Stimulated activated CD4-positive, alpha-beta T cell treated with anti-CD3 and anti-CD28 coated beads, Interleukin-12 subunit alpha, Interleukin-12 subunit beta, amount 100 ng/mL, for 48 hours (primary cell): ENCODE measurements at places on chromosomes 6 and 20.

- DNase-seq = no peak
Observed at GRCh38 chr6:144176043-144176442, 25.7 kb downstream of the STX11 start.

DNA sequence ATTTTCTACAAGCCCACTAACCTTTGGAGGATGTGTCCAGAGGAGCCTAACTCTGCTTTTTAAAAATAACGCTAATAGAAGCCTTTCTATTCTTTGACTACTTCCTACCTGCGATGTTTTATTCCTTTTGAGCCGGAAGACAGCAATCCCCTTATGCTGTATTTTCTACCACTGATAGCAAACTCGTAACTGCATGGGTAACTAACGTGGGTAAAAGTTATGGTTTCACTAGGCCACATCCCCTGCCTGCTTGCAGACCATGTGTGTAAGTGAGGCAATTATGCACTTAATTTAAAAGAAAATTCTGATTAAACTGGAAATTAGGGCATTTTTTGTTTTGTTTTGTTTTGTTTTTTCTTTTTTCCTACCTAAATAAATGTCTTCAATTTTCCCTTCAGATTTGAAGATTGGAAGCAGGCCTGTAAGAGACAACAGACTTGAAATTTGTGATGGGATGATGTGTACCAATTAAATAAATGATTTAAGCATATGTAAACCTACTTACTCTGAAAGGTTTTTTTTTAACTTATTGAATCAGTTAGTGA, 931 bp downstream of the UFL1 start:
- DNase-seq = no peak

DNA sequence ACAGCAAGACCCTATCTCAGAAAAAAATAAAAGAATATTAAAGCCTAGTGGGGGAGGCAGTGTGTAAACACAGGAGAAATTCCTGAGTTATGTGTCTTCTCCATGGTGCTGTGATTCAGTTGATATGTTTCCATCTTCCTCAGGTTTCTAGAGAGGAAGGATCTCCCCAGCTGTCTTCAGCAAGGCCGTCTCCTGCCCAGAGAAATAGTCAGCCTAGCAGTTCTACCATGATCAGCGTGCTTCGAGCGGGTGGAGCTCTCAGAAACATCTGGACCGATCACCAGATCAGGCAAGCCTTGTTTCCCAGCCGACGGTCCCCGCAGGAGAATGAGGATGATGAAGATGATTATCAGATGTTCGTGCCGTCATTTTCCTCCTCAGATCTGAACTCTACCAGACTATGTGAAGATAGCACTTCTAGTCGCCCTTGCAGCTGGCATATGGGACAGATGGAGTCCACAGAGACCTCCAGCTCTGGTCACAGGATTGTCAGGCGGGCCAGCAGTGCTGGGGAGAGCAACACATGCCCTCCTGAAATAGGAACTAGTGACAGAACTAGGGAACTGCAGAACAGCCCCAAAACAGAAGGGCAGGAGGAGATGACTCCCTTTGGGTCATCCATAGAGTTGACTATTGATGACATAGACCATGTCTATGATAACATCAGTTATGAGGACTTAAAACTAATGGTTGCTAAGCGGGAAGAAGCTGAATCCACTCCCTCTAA, 34.9 kb upstream of the MTHFD1L start:
- no peak for DNase-seq

- no peak for DNase-seq
Observed at GRCh38 chr6:115001731-115002350, 659.0 kb upstream of the HS3ST5 start.

- no peak for DNase-seq
Observed at GRCh38 chr20:35235881-35236280, 9.4 kb downstream of the MMP24 start.

GRCh38 chr20:49656304-49656703, 57.4 kb downstream of the B4GALT5 start:
- DNase-seq = no peak

DNA sequence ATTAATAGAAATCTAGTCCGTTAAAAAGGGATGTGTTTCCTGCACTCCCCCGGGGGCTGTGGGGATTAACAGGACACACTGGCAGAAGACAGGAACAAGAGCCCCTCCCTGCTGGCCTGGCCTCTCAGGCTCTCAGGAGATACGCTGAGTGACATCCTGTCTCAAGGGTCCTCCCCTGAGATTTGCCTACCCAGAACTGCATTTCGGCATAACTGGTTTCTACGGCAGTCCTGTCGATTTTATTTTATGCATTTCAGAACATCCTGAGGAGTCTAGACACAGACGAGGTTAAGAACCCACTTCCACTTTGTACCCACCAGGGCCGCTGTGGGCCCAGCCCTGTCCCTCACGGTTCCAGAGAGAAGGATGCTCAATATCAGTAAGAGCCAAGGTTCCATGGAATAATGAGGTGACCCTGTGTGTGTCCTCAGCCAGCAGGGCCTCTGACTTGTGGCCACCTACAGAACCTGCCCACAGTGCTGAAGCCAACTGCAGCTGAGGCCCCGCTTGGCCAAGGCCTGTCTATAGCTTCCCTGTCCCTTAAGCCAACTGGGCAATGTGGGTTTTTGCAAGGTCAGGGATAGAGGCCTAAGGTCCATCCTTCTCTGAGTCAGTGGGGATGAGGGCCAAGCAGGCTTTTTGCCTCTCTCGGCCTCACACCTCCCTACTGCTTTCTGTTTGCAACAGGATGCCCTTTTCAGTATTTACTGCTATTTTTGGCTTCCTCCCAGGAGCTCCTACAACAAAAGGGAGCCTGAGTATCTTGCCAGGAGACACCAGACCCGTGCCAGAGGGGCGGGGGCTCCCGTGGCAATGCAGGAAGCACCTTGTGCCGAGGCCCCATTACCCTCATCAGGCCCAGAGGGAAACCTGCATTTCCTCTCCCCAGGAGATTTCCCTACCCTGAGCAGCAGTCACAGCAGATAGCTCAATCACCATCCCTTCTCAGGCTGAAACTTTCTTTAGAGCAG, 14.7 kb downstream of the UQCC2 start:
- no peak for DNase-seq

DNA sequence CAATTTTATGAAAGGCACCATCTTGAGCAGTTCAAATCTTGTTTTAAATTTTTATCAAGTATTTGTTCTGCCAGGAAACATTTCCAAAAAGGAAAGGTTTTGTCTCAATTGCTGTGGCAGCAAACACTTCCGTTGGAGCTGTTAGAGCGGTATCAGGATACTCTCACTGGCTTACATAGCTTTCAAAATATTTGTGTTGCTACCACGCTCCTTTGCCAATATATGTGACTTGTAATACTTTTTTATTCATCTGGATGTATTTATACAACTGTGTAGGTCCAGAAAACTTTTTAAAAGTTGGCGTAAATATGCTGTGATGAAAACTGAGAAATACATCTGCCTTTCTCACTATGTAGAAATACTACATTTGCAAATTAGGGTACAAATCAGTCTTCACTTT, 37.8 kb upstream of the NHSL1 start:
- DNase-seq = no peak

- DNase-seq = no peak
Observed at GRCh38 chr6:2633736-2634135, 117.0 kb downstream of the MYLK4 start.

DNA sequence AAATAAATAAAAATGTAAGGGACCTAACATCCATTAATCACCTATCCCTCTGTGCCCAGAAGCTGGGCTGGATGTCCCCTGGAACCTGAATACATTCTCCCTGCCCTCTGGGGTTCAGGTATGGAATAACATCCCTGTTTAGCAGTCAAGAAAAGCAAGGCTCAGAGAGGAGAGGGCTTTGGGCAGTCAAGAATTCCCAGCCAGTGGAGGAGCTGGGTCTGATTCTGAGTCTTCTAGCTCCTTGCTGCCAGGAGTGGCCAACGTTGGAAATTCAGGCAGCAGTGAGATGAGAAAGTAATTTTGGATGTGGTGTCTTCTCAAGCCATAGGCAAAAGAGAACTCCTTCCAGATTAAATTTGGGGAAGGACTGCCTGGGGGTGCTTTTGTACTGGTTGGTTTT, 42.6 kb upstream of the ZNFX1 start:
- DNase-seq = no peak

DNA sequence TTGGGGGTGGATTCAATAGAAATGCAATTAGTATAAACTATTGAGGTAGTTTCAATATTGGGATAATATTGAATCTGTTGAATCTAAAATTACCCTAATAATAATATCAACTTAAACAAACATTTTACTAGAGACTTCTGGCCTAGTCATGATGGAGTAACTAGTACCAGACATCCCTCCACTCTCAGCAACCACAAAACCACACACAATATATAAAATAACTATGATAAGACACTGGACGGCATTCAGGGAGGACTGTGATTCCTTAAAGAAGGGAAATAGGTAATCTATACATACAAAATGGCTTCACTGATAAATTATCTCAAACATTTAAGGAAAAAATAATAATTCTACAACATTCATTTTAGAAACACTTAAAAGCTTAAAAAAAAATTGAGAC, 38.9 kb upstream of the TMEM14A start:
- no peak for DNase-seq

GRCh38 chr6:158665332-158665731, 15.5 kb downstream of the SYTL3 start:
- no peak for DNase-seq

DNA sequence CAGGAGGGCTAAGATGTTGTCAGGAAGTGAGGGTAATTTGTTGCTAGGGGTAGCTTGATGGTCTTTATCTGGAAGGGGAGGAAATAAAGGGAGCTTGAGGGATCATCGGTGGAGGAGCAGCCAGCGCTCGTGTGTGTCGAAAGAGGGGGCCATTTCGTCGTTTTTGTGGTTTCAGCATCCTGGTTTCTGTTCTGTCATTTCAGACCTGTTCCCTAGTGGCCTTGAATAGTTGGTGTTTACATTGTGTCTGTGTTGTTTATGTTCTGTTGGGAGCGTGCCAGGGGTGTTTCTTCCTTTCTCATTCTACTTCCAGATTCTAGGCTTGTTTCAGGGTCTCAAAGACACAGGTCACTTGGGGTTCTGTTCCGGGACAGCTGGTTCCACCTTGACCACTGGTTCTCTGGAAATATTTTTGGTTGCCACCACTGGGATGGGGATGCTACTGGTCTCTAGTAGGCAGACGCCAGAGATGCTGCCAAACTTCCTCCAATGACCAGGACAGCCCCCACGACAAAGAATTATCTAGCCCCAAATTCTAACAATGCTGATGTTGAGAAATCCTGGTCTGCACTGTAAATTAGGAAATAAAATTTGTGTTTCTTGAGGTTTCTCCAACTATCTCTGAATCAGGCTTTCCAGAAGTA, 113.9 kb upstream of the NAA20 start:
- no peak for DNase-seq

GRCh38 chr6:56838965-56839364, 115.9 kb upstream of the BEND6 start:
- no peak for DNase-seq

DNA sequence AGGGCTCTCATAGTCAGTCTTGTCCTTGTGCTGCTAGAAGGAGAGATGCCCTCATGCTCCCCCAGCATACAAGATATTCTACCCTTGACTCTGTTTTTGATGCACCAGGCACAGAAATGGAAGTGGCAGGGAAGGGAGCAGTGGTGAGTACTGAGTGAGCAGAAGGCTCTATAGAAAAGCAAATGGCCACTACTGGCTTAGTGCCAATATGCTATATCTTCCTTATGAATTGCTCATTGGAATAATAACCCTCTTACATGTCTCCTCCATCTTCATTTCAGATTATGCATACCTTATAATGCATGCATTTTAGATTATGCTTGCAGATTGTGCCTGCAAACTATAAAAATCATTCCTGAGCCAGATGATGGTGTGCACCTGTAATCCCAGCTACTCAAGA, 82.8 kb downstream of the MAP3K5 start:
- DNase-seq = no peak

- no peak for DNase-seq
Observed at GRCh38 chr6:40395066-40395697, 192.0 kb downstream of the LRFN2 start.
